Activated CD4-positive, alpha-beta memory T cell treated with anti-CD3 and anti-CD28 coated beads for 36 hours (primary cell): ENCODE measurements at places on chromosomes 16 and 17. TPM values are rescaled to one million over a fixed set of nuclear protein-coding genes. Genes with fewer than 3 reads are reported as not detected.

GRCh38 chr17:50099003-50099402 lies 3.9 kb downstream of the PDK2 start:
- DNase-seq, result no peak

GRCh38 chr17:33202021-33202420 lies 91.1 kb downstream of the ASIC2 start:
- DNase-seq, result no peak

GRCh38 chr17:81930142-81931125 lies 2.9 kb upstream of the MAFG start:
- no peak for DNase-seq

- no peak for DNase-seq
Measured at GRCh38 chr16:86171329-86171728, 272.4 kb downstream of the IRF8 start.

DNA sequence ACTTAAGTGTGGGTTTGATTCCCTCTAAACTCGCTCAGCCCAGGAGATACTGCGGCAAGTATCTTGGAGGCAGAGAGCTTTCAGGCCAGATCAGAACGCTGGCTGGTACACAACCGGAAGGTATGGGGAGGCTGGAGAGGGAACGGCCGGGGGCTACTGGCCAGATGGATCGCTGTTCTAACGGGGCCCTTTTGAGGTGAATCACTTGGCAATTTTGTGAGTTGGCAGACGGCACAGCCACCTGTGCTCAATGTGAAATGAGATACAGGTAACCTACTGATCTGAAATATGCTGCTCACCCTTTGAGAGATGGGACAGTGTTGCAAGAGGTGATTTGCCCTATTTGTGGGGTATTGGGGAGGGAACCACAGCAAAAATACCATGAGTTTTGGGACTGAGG lies 622.9 kb upstream of the RBFOX1 start:
- DNase-seq, result no peak

- peak; percentile 94 for DNase-seq
Measured at GRCh38 chr17:63774141-63774968, at the start of gene DDX42. TSS of gene DDX42 (plus strand) at chr17:63774170. CDS start at chr17:63787050, 12,880 bp downstream.

- no peak for DNase-seq
Measured at GRCh38 chr17:1878419-1879121, 48.8 kb downstream of the RPA1 start.

GRCh38 chr17:6099492-6099891 lies 29.3 kb downstream of the WSCD1 start:
- no peak for DNase-seq

DNA sequence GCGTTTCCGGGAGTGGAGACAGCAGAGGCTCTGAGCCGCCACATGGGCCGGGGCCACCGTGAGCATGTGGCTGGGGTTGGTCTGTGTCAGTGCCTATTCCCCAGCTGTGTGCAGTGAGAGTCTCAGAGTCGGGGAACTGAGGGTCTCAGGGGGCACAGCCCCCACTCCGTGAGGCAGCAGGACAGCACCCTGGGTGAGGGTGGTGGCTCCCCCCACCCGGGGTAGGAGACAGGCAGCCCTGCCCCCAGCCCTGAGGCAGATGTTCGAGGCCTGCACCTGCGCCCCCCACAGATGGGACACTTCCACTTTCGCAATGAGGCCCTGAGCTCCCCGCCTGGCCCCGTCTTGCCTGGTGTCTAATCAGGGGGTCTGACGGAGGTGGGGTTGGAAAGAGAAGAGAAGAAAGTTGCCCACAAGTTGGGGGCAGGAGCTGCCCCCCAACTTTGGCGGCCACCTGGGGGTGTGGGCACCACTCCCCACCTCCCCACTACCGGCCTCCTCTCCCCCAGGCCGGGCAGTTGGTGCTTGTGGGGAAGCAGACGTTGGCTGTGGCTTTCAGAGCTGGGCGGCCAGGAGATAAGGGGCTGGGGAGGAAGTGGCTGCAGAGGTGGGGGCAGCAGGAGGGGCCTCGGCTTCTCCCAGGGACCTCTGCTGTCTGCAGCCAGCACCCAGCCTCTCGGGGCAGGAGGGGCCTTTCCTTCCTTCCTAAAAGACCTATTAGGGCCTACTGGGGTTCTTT lies 1.8 kb upstream of the CBFA2T3 start:
- no peak for DNase-seq

DNA sequence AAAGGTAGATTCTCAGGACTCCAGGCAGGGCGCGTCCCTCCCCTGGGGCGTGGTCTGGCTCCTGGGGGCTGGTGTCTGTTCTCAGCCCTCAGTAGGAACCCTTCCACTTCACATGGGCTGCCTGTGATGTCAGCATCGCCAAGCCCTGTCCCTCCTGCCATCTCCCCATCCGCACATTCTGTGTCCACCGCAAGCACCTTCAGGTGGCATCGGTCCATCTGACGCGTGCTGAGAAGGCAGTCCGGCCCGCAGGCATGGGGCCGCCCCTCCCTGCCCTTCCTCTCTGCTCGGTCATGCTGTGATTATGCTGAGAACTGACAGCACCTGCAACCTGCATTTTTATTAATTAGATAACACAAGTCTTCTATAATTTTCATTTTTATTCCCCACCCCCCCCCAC lies 12.7 kb upstream of the DNAH17 start:
- DNase-seq, result no peak

DNA sequence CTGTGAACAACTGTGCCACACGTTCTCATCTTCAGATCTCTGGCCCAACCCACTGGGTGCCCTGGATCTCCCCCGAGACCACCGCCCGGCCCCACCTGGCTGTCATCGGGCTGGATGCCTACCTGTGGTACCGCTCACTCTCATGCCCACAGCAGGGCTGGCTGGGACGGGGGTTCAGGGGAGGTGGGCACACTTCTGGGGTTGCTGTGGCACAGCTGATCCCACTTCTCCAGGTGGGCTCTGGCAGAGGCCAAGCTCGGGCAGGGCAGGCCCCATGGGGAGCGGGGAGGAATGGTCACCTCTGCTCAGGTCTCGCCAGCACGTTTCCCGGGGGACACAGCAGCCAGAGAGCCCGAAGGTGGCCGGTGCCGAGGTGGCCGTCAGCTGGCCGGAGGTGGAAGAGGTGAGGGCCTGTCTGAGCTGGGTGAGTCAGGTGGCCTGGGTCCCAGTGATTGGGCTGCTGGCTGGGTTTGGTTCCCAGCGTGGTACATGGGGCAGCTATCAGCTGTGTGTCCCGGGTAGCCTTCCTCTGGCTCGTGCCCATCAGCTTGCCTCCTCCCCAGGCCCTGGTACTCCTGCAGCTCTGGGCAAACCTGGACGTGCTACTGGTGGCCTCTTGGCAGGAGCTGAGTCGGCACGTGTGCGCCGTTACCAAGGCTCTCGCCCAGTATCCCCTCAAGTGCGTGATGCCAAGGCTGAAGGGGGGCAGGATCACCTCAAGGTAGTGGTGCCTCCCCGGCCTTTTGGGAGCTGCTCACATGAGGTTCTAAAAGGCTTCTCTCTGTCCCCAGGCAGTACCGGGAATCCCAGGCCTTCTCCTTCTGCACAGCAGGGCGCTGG lies 2.3 kb upstream of the MRPS34 start:
- no peak for DNase-seq

DNA sequence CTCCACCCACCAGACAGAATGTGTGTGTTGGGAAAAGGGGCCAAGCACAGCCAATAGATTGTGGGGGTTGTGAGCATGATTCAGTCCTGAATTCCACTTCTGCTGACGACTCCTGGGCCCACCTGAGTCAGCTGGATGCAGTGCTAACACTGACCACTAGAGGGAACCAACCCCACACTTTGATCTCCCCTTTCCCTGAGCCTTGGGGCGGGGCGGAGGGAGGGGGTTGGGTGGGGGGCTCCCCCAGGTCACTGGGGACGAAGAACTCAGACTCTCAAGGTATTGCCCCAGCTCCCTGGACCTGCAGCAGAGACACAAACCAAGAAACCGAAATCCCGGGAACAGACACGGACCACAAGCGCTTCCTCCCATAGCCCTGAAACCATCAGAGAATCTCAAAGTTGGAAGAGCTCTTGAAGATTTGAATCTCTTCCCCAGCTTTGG lies 621 bp upstream of the CSHL1 start:
- peak; percentile 77 for DNase-seq

- DNase-seq, result no peak
Measured at GRCh38 chr16:50932348-50932935, 190.6 kb downstream of the CYLD start.

- DNase-seq, result no peak
Measured at GRCh38 chr16:19517424-19518089, 4.3 kb downstream of the GDE1 start.

DNA sequence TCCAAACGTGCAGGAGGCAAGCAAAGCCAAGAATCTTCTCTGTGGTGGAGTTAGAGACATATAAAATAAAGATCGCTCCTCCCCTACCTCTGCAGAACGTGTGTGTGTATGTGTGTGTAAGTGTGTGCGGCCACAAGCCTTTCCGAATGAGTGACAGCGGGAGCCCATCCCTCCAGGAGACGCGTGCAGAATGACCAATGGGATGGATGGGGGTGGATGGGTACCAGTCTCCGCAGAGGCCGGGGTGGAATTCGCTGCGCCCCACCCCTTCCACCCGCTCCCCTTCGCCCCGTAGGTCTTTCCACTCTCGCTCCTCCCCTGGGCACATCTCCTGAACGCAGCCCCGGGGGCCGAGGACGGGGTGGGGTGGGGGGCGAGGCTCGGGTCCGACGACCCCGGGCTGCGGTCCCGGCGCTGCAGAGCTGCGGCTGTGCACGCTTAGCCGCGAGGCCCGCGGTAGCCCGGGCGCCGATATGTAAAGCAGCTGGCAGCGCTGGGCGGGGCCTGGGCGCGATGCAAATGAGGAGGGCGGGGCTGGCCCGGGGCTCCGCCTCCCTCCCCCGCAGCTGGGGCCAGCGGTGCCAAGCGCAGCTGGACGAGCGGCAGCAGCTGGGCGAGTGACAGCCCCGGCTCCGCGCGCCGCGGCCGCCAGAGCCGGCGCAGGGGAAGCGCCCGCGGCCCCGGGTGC lies at the start of gene PRKCB:
Gene PRKCB, plus strand, starts transcription at position 594 of the 688 bp plus-strand sequence.
- DNase-seq, result peak; percentile 94

DNA sequence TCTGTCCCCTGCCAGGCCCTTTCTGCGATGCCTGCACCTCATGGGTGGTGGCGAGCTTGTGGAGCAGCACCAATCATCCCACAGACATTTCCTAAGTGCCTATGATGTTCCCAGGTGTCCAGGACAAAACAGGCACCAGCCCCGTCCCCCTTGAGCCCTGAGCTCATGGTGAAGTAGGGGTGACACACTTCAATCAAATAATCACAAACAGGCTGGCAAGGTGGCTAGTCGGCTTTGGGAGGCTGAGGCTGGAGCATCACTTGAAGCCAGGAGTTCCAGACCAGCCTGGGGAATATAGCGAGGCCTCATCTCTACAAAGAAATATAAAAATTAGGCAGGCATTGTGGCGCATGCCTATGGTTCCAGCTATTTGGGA lies 748 bp upstream of the PRSS8 start:
- no peak for DNase-seq

- DNase-seq, result no peak
Measured at GRCh38 chr16:17432901-17433576, 37.7 kb downstream of the XYLT1 start.

DNA sequence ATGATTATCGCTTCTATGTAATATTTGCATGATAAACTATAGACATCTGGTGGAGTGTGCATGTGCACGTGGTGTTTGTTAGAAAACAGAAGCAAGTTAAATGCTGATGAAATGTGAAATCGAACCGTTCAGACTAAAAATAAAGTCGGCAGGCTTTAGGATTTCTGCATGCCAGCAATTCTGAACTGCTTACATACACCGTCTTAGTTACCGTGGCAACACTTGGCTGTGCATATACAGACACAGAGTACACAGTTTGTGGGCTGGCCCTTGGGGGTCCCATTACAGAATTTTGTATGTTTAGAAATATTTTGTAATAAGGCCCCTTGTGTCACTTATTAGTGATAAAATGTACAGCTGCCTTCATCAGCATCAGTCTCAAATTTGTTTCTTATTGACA lies 605.5 kb downstream of the RBFOX1 start:
- no peak for DNase-seq

- no peak for DNase-seq
Measured at GRCh38 chr16:52469775-52470174, 77.2 kb downstream of the TOX3 start.

Gene ACSM3
- 13.8 TPM for total RNA-seq

Gene GP1BA
- not detected for total RNA-seq

Gene PARD6A
- total RNA-seq, result 11.2 TPM

Gene SLC13A2
- not detected for total RNA-seq

Gene SP2
- total RNA-seq, result 17.2 TPM

Gene CENPN
- total RNA-seq, result 76.0 TPM

Gene MT1M
- not detected for total RNA-seq

Gene SP6
- 0.10 TPM for total RNA-seq

Gene TMC8
- 134 TPM for total RNA-seq
